ENCODE measurements at places on chromosomes 5 and 9. TPM values are rescaled to one million over a fixed set of nuclear protein-coding genes. Genes with fewer than 3 reads are reported as not detected.

Gene C5orf52
- total RNA-seq = not detected

- no peak for DNase-seq
- H3K4me1 ChIP-seq = peaks cover 8% of the 10 kb centered on the region
- H3K27me3 ChIP-seq = no peaks in the 10 kb centered on the region
- H3K27ac ChIP-seq = peak overlapping the region; percentile 98
- peaks cover 2% of the 10 kb centered on the region for H3K36me3 ChIP-seq
Measured at GRCh38 chr5:134174841-134175839, 1.6 kb downstream of the SKP1 start.

GRCh38 chr9:124342776-124343485, 72.3 kb downstream of the PSMB7 start:
- no peaks in the 10 kb centered on the region for H3K27me3 ChIP-seq
- DNase-seq = no peak
- H3K27ac ChIP-seq = peak overlapping the region; percentile 10
- H3K4me3 ChIP-seq = no peak overlapping the region
- no peaks in the 10 kb centered on the region for H3K4me1 ChIP-seq

Gene SPATA31C1
- total RNA-seq = not detected

- H3K27me3 ChIP-seq = no peaks in the 10 kb centered on the region
Measured at GRCh38 chr5:174843263-174844250, 119.2 kb downstream of the MSX2 start.

- H3K27ac ChIP-seq = no peak overlapping the region
- H3K36me3 ChIP-seq = no peaks in the 10 kb centered on the region
- H3K4me3 ChIP-seq = no peak overlapping the region
- no peak for DNase-seq
- H3K27me3 ChIP-seq = no peaks in the 10 kb centered on the region
- H3K4me1 ChIP-seq = no peaks in the 10 kb centered on the region
Measured at GRCh38 chr9:76162086-76162730, 232.0 kb downstream of the RFK start.

GRCh38 chr5:122423221-122423620, 111.2 kb downstream of the SNCAIP start:
- no peak for DNase-seq
- no peak overlapping the region for H3K27ac ChIP-seq
- H3K4me1 ChIP-seq = peaks cover 11% of the 10 kb centered on the region
- no peaks in the 10 kb centered on the region for H3K27me3 ChIP-seq

DNA sequence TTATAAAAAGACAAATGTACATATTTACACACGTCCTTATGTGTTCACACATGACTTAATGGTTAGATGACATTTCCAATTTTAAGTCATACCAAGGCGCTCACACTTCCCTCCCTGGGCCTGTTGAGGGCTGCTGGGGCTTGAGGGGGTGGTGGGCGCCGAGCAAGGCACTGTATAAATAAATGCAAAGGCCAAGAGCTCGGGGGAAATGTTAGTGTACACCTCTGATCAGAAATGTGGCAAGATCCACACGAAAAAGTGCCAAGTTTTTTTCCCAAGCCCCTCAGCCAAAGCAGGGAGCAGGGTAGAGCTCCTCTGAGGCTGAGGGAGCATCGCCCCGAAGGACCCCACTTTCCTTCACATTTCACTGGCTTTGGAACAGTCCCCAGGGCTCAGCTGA, 7.5 kb downstream of the IRF1 start:
- peak; percentile 5 for DNase-seq
- peaks cover 1% of the 10 kb centered on the region for H3K36me3 ChIP-seq
- no peak overlapping the region for H3K4me3 ChIP-seq
- no peak overlapping the region for H3K27ac ChIP-seq

DNA sequence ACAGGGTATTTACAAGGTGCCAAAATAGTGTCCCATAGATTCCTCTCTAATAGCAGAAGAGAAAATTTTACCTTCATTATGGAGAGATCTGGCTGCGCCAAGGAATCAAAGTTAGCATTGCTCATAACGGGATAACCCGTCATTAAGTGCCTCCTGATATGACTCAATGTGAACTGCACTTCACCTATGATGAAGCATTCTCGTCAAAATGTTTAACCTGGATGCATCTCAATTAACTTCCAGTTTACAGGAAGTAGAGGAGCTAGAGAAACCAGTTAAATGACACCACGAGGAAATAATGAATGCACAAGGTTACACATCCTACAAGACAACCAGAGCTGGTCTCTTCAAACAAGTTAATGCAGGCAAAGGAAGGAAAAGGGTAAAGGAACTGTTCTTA, 17.2 kb downstream of the FBXW11 start:
- H3K27ac ChIP-seq = no peak overlapping the region
- no peaks in the 10 kb centered on the region for H3K27me3 ChIP-seq
- peaks cover 1% of the 10 kb centered on the region for H3K36me3 ChIP-seq
- no peaks in the 10 kb centered on the region for H3K4me1 ChIP-seq
- DNase-seq = no peak
- no peak overlapping the region for H3K4me3 ChIP-seq

DNA sequence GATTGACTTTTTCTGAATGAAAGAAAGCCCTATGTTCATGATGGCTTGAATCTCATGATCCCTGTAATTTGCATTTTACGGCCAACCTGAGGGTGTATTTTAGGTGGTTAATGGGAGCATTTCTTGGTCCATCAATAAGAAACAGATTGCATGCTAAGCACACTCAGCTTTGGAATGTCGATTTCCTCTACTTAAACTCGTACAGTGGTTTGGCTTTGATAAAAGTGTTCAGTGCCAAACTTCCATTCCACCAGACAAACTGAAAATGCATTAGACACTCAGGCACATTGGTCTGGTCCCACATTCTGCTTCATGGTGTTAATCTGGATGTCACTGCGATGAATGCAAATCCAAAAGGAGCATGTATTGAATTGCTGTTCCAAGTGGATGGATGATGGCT, 77.0 kb downstream of the VCAN start:
- DNase-seq = no peak
- no peaks in the 10 kb centered on the region for H3K36me3 ChIP-seq
- H3K4me3 ChIP-seq = no peak overlapping the region
- no peak overlapping the region for H3K27ac ChIP-seq

Gene HAND1
- total RNA-seq = 0.45 TPM

Gene CDO1
- total RNA-seq = not detected

DNA sequence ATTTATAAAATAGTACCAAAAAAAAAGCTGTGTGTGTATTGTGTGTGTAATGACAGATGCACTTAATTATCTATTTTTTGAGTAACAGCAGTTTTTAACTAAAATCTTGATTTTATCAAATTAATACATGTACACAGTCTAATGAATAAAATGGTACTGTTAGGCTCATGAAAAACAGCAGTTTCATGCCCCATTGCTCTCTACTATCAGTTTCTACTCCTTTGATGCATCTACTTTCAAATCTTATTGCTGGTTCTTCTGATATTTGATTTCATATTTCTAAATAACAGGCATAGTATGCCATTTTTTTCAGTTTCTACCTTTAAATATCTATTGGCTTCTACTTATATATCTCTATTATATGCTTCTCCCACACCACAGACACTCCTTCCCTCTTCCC, 117.4 kb downstream of the CCDC171 start:
- no peak overlapping the region for H3K27ac ChIP-seq
- H3K4me1 ChIP-seq = no peaks in the 10 kb centered on the region
- no peak for DNase-seq
- no peaks in the 10 kb centered on the region for H3K36me3 ChIP-seq

- no peak for DNase-seq
- H3K4me1 ChIP-seq = peaks cover 8% of the 10 kb centered on the region
- no peaks in the 10 kb centered on the region for H3K27me3 ChIP-seq
- H3K27ac ChIP-seq = no peak overlapping the region
Measured at GRCh38 chr5:96928931-96929708, 6.8 kb upstream of the LNPEP start.

GRCh38 chr5:675871-676698, 17.1 kb downstream of the TPPP start:
- no peak for DNase-seq
- H3K27ac ChIP-seq = no peak overlapping the region
- no peaks in the 10 kb centered on the region for H3K36me3 ChIP-seq
- H3K4me3 ChIP-seq = no peak overlapping the region
- H3K4me1 ChIP-seq = peaks cover 14% of the 10 kb centered on the region

DNA sequence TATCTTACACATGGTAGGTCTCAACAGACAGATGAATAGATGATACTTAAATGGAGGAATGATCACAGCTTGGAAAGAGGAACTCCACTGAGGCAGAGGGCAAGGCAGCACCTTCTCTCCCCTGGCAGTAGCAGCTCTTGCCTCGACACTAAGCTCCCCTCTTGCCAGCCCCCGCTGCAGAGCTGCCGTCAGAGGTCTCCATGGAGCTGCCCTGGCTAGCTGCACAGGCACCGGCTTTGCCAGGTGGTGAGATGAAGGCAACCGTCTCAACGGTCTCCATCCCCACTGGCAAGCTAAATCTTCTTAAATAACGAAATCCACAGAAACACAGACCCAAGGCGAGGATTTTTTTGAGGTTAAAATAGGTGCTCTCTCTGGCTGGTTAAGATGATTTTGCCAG, 81.2 kb downstream of the CRB2 start:
- no peak overlapping the region for H3K27ac ChIP-seq
- no peaks in the 10 kb centered on the region for H3K4me1 ChIP-seq
- H3K27me3 ChIP-seq = no peaks in the 10 kb centered on the region
- H3K36me3 ChIP-seq = 0 out of 2 replicates have a peak, but pooled peaks cover 2% of the 10 kb centered on the region
- DNase-seq = no peak
- H3K4me3 ChIP-seq = no peak overlapping the region

Gene OR1J4
- not detected for total RNA-seq

DNA sequence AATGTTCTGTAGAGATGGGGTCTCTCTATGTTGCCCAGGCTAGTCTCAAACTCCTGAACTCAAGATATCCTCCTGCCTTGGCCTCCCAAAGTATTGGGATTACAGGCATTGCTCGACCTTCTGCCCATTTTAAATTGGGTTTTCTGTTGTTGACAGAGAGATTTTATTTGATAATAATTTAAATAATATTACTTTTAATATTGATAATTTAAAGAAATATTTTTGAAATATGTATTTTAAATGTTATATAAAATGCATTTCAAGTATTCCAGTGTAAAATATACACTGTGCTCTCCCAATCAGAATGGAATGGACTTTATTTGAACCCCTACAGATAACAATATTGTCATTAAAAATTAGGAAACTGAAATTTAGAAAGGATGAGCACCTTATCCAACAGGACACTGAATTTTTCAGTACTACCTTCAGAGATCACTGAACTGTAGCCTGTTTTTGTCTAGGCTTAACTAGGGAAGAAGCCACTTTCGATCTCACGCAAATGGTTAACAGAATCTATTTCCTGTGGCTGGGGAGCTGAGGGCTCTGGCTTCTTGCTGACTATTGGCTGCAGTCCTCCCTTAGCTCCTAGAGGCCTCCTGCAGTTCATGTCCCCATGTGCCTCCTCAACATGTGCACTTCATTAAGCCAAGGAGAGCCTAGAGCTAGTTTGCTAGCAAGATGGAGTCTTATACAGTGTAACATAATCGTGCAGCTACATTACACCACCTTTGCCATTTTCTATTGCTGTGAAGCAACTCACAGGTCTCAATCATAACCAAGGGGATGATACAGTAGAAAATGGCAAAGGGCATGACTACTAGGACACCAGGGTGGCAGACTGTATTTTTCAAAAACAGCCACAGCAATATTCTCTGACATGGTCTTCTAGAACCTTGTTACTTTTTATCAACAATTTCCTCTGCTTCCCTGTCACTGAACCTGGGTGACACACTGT, 150.0 kb downstream of the CDC42SE2 start:
- H3K36me3 ChIP-seq = no peaks in the 10 kb centered on the region
- DNase-seq = no peak
- no peaks in the 10 kb centered on the region for H3K4me1 ChIP-seq
- H3K4me3 ChIP-seq = no peak overlapping the region

DNA sequence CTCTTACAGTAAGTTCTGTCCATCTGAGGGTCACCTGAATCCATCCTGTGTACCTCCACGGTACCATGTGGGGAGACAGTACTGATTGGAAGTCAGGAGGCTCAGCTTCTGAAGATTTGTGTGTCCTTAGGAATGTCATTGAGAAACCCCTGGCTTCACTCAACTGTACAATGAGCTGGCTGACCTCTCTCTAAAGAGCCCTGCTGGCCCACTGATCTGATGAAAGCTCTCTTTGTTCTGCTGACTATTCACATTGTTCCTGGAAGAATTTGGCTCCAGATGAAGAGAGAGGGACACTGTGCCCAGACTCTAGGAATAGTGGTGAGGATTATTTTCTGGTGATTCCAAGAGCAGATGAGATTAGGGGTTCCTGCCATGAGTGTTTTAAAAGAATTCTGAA, 141.2 kb downstream of the LURAP1L start:
- no peak for DNase-seq
- no peak overlapping the region for H3K4me3 ChIP-seq
- no peaks in the 10 kb centered on the region for H3K4me1 ChIP-seq
- H3K36me3 ChIP-seq = no peaks in the 10 kb centered on the region

- no peaks in the 10 kb centered on the region for H3K4me1 ChIP-seq
- no peak overlapping the region for H3K27ac ChIP-seq
- no peaks in the 10 kb centered on the region for H3K36me3 ChIP-seq
- H3K27me3 ChIP-seq = no peaks in the 10 kb centered on the region
Measured at GRCh38 chr5:127068493-127069214, 4.6 kb downstream of the C5orf63 start.

- peaks cover 25% of the 10 kb centered on the region for H3K4me1 ChIP-seq
- no peak for DNase-seq
- H3K36me3 ChIP-seq = no peaks in the 10 kb centered on the region
Measured at GRCh38 chr5:142683881-142684505, 1.9 kb downstream of the FGF1 start.

Gene SIGMAR1
- total RNA-seq = 103 TPM

Gene DDX41
- total RNA-seq = 137 TPM

Gene SAPCD2
- 57.5 TPM for total RNA-seq

DNA sequence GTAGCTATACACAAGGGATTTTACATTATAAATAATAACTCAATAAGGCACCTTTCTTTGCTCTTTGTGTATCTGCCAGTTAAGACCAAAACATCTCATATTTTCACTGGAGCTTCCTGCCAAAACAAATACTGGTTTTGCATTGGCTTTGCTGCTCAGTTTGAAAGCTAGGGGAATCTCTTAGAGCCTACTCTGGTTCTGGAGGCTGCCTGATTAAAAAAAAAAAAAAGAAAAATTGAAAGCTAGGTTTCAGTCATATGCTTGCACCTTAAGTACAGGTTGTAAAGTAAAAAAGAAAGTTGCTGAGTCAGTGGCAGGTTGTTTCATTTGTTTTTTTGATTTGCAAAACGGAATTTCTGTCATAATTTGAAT, 2.3 kb downstream of the DENND4C start:
- no peaks in the 10 kb centered on the region for H3K36me3 ChIP-seq
- H3K27me3 ChIP-seq = no peaks in the 10 kb centered on the region
- DNase-seq = no peak
- peak overlapping the region; percentile 85 for H3K4me3 ChIP-seq
- H3K27ac ChIP-seq = no peak overlapping the region

Gene STK32A
- 0.16 TPM for total RNA-seq

Gene C9orf50
- not detected for total RNA-seq
